ENCODE measurements at places on chromosomes 3 and 15.

DNA sequence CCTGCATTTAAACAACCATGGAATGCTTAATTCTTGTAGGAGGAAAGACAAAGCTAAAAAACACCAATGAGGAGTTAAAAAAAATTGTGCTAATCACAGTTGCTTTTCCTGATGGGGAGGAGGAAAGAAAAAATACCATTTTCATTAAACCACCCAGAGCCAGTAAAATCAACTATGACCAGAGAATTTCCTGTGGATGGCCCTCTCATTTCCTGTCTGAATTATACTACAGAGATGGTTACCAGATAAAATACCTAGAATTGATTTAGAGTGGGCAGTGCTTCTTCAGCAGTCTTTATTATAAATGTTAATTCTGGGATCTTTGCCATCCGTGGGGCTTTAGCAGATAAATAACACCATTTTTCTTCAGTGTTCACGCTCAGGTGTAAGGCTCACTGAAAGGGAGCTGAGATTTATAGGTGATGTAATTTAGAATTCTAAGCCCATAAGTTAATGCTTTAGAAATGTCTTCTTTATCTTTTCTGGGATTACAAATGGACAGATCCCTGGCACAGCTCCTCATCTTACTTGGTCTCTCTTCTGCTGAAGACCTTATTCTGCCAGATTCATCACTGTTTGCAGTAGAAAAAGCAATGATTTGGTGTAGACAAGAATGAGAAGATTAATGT is 37.9 kb downstream of the RETNLB start:
- no peak for DNase-seq

DNA sequence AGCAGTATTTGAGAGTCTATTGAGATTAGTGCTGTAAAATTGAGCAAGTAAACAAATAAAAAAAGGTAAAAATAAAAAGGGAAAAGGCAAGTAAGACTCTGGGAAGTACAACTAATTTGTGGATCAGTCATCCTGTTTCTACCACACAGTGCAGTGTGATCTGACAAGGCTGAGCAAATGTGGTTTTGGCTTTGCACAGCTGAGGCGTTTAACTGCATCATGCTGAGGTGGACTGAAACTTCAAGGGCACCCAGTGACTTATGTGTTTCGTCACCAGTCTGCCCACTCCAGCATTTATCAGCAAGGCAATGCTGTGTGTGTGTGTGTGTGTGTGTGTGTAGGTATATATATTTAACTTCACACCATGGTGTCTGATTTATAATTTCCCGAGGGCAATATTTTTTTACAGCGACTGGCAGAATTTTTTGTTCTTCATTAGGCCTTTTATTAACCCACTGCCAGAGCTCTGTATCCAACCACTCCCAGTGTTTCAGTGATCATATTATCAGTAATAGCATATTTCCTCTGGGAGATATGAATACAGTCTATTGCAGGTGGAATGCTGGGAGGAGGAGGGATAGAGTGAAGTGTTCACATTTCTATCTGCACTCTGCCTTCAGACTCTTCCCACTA is 131.5 kb upstream of the SATB1 start:
- DNase-seq: no peak

DNA sequence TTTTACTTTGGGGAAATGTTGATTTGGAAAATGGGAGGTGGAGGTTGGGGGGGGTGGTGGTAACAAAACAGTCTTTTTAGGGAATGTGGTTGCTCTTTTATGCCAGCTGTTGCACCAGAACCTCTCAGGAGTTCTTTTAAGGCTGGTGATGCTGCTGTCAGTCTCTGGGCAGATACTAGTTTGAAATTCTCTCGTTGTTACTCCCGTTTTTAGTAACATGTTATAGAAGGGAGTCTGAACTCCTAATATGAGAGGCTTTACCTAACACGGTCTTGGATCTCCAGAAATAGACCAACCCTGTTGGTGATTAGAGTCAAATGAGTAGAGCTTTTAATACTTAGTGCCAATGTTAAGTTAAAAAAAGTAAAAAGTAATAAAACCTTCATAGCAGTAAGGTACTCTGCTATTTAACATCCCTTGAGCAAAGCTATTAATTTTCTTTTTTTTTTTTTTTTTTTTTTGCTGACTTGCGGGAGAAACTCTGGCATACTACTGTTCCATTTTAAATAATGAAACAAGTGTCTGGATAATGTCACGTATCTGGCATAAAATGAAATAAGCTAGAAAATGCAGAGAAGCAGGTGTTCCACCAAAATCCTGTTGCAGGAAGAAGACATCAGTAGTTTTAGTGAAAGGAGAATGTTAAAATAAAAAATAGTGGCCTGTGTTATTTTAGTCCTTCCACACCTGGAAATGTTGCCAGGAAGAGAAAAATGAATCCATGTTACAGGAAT is 156.7 kb downstream of the CACNA1D start:
- DNase-seq: no peak

DNA sequence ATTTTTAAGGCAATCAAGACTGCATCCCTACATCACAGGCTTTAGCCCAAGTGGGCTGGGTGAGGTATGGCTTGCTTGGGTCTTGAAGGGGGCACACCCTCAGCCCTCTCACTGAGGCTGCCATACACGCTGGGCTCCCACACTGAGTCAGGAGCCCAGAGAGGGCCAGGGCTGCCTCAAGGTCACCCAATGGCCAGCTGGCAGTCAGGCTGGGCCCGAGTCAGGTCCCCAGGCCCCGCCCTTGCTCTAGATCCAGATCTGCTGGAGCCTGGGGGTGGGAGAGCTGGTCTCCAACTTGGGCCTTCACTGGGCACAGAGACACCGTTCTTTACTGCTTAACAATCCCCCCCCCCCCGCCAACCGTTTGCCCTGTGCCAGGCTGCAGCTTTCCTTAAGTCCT is 88.1 kb downstream of the IQSEC1 start:
- no peak for DNase-seq

GRCh38 chr15:67194171-67195114 is 60.0 kb downstream of the AAGAB start:
- no peak for DNase-seq

GRCh38 chr15:55884223-55884622 is 109.2 kb downstream of the NEDD4 start:
- DNase-seq: no peak

Measured in stimulated activated CD8-positive, alpha-beta memory T cell treated with anti-CD3 and anti-CD28 coated beads, Interleukin-4, amount 100 ng/mL, for 1 hour (primary cell).